ENCODE measurements at places on chromosomes 11 and 22.

GRCh38 chr22:31218565-31219262 is 6.6 kb downstream of the LIMK2 start:
- DNase-seq, result no peak

DNA sequence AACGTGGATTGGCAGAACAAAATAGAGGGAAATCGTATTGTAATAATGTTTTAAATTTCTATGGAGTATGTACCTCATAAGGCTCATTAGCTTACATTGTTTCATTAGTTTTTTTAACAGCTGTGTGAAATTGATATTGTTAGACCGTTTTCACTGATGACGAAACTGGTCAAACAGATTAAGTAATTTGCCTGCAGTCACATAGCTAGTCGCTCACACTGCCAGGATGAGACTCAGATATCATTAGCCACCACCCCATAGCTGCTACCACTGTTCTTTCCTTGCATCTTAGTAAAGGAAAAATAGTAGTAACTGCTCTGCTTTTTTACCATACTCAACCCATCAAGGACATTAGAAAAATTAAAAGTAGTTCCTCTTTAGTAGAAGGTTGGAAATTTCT is 64.0 kb downstream of the DKK3 start:
- no peak for DNase-seq

DNA sequence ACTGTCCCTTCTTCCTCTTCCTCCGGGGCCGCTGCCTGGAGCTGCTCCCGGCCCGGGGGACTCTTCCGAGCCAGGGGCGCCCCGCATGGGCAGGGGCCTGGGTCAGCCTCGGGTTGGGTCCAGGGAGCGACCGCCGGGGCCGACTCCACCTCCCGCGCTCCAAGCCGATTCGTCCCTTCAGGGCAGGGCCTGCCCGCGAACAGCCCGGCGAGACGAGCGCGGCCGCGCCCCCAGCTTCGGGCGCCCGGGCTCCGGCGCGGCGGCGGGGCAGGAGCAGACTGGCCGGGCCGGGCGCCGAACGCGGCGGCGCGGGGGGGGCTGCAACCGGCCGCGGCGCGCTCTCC is at the start of gene LARGE1:
Gene LARGE1, minus strand, starts transcription at position 280 of the 344 bp plus-strand sequence.
- no peak for DNase-seq

DNA sequence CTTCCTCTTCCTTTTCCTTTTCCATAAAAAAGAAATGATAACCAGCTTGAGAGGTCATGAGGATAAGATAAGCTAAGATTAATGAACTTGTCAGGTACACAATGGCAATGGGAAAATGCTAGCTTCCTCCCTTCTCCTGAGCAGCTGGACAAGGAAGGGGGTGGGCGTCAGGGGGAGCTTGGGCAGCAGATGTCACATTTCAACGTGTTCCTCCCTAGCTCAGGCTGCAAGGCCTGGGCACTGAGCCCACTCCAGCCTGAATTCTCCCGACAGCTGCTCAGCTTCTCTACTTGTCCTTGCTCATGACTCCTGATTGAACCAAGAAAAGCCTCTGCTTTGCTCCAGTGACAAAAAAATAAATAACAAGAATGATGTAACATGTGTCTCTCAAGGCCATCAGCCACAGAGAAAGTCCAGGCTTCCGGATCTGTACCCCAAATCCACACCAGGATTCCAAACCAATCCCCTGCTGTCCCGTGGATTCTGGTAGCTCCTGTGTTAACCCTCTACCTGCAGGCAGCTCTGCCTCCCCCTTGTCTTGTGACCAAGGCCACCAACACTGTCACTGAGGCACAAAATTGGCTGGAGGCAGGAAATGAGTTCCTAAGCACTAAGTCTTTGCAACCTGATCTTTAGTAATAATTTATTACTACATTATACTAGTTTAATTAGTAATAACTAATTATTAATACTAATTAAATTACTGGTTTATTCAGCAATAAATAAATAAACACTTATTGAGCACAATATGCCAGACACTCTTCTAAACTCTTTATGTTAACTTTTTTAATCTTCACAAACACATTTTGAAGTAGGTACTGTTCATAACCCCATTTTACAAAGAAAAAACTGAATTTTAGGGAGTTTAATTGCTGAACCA is 146.5 kb downstream of the CCDC34 start:
- no peak for DNase-seq

GRCh38 chr11:86292912-86293616 is 9.0 kb upstream of the HIKESHI start:
- no peak for DNase-seq

GRCh38 chr11:115153135-115153534 is 351.1 kb downstream of the CADM1 start:
- no peak for DNase-seq

- peak; percentile 87 for DNase-seq
Measured at GRCh38 chr11:14578541-14578956, 58.4 kb upstream of the PSMA1 start.

GRCh38 chr22:49394116-49394785 is 433.4 kb downstream of the BRD1 start:
- DNase-seq, result no peak

Data from inflammatory macrophage treated with lipopolysaccharide for 4 hours (primary cell).